ENCODE measurements at places on chromosomes 11 and 22.

DNA sequence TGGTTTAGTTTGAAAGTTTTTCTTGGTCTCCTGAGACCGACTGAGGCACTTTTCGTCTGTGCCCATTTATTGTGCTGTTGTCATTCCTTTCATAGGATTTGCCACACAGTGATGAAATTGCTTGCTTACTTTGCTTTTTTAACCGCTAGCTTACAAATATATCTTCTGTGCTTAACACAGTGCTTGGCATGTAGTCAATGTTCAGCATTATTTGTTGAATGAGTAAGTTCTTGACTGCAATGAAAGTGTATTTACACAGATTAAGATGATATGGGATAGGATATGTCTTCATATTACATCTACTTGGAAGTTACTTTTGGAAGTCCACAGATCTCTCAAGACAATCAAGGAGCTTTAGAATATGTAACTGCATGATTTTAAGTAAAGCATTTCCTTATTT, 91.2 kb downstream of the GRIA4 start:
- DNase-seq = no peak

GRCh38 chr11:61897387-61898246, 6.3 kb upstream of the FADS3 start:
- DNase-seq = peak; percentile 54

GRCh38 chr22:22670076-22670795, 25.8 kb downstream of the GGTLC2 start:
- DNase-seq = no peak

- DNase-seq = no peak
Measured at GRCh38 chr11:76284161-76284560, 77.9 kb upstream of the WNT11 start.

GRCh38 chr11:130599073-130599654, 150.7 kb downstream of the ADAMTS15 start:
- DNase-seq = no peak

- DNase-seq = no peak
Measured at GRCh38 chr11:68193018-68193417, 20.1 kb downstream of the KMT5B start.

GRCh38 chr11:112651386-112651785, 309.8 kb upstream of the NCAM1 start:
- peak; percentile 26 for DNase-seq

DNA sequence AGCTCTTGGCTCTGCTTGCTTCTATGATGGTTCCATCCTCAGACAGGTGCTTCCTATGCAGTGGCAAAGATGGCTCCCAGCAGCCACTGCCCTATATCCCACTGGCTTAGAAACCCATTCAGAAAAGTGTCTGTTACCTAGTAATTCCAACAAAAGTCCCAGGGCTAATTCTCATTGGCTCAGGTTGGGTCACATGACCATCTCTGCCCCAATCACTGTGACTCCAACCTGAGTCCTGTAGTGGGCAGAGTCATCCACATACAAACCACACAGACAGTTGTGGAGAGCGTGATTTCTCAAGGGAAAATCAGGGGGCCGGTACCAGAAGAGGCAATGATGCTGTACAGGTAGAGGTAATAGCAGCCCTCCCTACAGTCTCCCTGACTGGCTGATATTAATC, 67.5 kb downstream of the LHFPL7 start:
- DNase-seq = no peak

GRCh38 chr11:66881451-66881835, 24.6 kb downstream of the LRFN4 start:
- no peak for DNase-seq

DNA sequence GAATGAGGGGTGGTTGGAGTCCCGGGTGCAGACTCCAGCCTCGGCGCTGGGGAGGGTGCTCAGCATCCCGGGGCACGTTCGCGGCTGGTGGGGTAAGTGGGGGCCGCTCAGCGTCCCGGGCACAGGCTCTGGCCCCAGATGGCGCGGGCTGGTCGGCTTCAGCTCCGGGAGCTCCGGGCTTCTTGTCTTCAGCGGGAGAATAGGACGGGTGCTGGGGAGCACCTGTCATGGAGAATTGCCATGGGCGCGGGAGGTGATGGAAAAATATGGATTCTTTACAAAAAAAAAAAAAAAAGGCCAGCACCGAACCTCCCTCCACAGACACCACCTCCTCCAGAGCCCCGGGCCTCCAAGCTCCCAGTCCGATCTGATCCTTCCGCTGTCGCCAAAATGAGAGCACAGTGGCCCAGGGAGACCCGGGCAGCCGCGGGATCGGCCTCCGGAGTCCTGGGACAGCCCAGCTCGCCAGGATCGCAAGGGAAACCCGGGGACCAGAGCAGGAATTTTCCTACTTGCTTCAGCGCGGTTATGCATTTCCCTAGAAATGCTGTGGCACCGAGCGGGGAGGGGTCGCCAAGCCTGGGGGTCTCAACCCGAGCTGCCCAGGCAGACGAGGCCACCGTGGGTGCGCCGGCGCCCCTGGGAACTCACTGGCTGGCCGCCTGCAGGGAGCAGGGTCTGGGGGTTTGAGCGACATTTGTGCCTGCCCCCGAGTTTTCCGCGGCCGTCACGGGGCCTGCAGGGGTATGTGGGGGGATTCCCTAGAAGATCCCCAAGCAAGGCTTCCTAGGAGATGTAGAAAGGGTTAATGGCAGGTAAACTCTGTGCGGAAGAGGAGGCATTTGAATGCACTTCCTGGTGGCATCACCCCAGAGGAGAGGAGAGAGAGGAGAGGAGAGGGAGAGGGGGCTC, 1336.9 kb downstream of the BRD1 start:
- no peak for DNase-seq
